Stimulated activated CD8-positive, alpha-beta memory T cell treated with anti-CD3 and anti-CD28 coated beads, Interleukin-15, amount 100 ng/mL, for 24 hours (primary cell): ENCODE measurements at places on chromosomes 6 and 20.

GRCh38 chr6:24054388-24054787 lies 71.6 kb upstream of the NRSN1 start:
- DNase-seq, result no peak

DNA sequence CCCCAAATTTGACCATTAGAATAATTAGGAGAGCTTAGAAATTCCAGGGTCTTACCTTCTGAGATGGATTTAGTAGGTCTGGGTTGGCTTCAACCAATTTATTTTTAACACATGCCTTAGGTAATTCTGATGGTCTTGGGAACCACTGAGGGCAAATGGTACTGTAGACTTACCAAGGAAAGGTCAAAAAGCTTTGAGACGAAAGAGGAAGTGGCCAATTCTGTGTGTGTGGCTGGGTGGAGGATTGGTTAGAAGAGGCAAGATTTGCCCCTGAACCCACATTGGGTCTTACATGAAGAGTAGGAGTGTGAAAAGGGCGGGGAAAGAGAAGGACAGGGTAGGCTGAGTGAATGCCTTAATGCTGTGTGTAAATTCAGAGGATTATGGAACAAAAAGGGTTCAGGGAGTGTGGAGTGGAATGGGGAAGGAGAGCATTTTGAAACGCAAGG lies 2.7 kb downstream of the ITCH start:
- DNase-seq, result no peak

DNA sequence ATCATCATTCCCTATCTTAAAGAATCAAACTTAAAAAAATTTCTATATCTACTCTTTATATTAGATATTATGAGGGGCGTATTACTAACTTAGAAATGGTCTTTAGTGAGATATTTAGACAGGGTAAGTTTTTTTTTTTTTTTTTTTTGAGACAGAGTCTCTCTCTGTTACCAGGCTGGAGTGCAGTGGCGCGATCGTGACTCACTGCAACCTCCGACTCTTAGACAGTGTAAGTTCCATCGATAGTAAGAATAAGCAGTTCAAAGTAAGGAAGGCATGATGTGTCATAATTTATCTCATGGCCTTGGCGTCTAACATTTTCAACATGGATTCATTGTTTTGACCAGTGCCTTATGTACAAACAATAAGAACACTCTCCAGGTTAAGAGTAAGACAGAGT lies 72.4 kb downstream of the MLIP start:
- DNase-seq, result no peak

GRCh38 chr6:161239001-161239400 lies 34.9 kb downstream of the AGPAT4 start:
- DNase-seq, result no peak

GRCh38 chr20:5393218-5393870 lies 76.6 kb upstream of the PROKR2 start:
- no peak for DNase-seq

- no peak for DNase-seq
Measured at GRCh38 chr6:112439010-112439409, 91.9 kb downstream of the RFPL4B start.

DNA sequence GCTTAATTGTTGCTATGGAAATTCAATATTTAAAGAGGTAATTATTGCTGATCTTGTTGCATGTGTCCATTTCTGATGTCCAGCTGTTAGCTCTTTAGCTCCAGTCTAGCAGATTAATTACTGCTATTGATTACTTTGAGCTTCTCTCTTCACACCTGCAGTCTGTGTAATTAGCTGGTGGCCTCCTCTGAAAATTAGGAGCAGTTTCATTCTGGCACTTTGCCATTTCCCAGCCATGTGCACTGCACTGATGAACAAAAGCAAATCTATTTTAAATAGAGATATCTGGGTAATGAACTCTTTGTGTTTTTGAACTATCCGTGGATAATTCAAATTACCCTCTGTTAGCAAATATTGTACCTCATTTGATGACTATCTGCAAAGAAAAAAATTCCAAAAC lies 275.9 kb downstream of the RNF144B start:
- DNase-seq, result no peak

DNA sequence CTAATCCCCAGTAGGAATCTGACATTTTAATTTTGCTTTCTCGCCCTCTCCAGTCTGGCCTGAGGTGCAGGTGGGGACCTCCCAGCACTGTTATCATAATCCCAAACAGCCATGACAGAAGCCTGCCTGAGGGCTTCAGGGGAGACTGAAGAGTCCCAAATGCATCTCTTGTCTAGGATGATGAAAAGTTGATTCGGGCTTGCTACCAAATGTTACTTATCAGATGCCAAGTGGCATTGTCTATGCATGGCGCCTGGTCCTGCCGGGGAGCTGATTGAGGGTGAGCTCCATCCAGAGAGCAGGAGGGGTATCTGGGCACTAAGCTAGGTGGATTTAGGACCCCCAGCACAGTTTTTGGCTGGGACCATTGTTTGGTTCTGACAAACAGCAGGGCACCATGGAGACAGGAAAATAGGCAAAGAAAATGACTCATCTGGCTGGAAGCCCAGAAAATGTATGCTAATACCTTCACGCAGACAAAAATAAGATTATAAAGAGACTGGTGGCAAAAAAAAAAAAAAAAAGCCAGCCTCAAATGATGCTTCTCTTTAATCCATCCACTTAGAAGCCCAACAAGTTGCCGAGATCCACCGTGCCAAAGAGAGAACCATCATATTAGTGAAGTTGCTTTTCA lies 513.7 kb upstream of the SULF2 start:
- DNase-seq, result no peak

- DNase-seq, result no peak
Measured at GRCh38 chr6:146028851-146029572, at the start of gene GRM1. TSS of gene GRM1 (plus strand) at chr6:146029062. CDS start at chr6:146029518, 456 bp downstream.

DNA sequence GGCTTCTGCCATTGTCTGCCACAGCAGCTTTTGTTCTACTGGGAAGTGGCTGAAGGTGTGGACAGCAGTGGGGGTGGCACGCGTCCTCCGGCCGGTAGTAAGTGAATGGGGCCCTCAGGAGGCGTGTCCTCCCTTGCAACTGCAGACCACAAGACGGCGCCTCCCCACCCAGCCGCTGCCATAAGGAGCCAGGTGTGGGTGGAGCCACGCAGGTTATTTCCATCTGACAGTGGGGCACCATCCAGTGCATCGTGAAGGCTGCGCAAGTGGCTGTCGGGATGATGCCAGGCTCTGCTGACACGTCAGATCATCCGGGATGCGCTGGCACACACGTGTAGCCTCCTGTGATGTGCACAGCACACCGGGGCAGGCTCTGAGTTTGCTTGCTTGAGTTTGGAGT lies 379.7 kb downstream of the CDH4 start:
- DNase-seq, result no peak

- DNase-seq, result no peak
Measured at GRCh38 chr6:144202879-144203468, 52.7 kb downstream of the STX11 start.

GRCh38 chr20:10581823-10582222 lies 92.0 kb downstream of the JAG1 start:
- DNase-seq, result no peak

DNA sequence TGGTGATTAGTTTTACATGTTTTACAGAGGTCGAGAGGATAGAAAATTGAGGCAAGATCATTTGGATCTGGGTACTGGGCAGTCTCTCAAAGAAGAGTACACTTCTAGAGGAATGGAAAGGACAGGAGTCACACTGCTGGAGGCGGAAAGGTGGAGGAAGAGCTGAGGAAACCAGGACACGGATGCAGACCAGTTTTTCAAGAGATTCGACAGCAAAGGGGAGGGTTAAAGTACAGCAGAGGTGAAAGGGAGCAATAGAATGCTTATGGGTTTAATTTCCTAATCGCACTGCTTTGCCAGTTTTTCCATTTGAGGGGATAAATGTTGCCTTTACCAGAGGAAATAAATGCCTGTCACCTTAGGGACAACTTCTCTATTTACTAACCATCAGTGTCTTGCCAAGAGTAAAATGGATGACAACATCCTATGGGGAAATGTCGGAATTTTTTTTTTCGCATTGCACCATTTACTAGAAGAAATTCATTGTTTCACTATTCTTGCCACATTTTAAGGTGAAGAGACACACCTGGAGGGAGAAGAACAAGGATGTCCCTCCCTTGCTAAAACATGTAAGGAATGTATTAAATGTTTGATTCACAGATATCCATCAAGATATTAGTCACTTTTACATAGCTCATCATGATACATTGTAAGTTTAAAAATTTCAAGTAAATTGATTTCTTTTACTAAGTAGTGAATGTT lies 226.6 kb downstream of the COL12A1 start:
- no peak for DNase-seq

DNA sequence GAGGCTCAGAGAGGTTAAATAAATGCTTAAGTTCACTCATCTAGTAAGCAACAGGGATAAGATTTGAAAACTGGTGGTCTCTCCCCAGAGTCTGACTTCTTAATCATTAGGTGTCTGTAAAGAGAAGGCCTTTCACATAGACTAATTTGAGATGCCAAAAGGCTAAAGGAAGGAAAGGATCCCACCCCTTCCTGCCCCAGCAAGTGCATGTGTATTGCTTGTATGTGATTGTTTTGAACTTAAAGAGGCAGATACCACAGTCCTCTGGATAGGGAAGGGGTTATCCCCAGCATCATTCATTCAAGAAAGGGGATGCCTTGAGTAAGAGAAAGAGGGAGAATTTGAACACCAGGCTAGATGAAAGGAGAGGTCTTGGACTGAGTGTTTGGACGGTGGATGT lies 192.0 kb downstream of the OGFRL1 start:
- DNase-seq, result no peak

- DNase-seq, result no peak
Measured at GRCh38 chr6:42720739-42721138, 1.7 kb downstream of the PRPH2 start.

GRCh38 chr6:48837744-48838143 lies 625.3 kb downstream of the MMUT start:
- DNase-seq, result no peak

DNA sequence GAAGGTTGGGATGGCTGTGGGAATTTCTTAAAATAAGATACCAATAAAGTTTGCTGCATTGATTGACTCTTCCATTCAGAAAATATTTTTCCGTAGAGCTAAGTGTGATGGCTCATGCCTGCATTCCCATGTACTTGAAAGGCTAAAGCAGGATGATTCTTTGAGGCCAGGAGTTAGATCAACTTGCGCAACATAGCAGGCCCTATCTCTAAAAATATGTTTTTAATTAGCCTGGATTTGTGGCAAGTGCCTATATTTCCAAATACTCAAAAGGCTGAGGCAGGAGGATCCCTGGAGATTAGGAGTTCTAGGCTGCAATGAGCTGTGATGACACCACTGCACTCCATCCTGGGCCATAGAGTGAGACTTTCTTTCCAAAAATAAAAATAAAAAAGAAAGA lies 431.2 kb upstream of the PTCHD4 start:
- no peak for DNase-seq

GRCh38 chr6:85637579-85637978 lies 5.1 kb downstream of the SYNCRIP start:
- no peak for DNase-seq

DNA sequence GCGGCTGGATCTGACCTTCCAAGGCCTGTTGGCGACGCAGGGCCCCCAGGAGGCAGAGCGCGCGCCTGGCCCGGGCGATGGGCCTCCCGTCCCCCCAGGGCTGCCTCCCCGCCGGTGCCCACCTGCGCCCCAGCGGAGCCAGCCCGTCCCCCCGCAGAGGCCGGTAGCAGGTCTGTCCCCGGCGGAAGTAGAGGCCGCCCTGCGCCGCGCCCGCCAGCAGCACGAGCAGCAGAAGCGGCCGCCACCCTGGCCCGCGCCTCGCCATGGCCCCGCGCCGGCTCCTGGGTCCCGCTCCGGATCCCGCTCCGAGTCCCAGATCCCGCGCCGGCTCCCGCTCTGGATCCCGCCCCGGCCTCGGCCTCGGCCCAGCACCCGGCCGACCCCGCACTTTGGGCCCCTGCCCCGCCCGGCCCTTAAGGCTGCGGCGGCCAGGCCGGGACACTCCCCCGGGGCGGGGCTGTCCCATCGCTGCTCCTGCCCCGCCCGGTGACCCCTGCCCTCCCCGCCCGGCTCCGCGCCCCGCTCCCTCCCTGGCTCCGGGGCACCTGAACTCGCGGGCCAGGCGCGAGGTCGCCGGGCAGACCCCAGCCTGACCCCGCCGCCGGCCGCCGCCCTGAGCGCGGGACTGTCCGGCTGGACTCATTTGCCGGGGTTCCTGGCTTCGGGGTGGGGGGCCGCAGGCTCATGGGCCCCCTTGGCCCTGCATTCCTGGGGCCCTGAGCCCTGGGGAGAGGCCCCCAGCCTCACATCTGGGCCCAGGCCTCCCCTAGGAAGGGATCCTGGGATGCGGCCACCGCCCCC lies at the start of gene CTSZ:
TSS of gene CTSZ (minus strand) at position 391 of the 801 bp plus-strand sequence. CDS start at position 265, 126 bp downstream.
- DNase-seq, result no peak

- no peak for DNase-seq
Measured at GRCh38 chr20:57193094-57193493, 73.3 kb downstream of the BMP7 start.

- DNase-seq, result no peak
Measured at GRCh38 chr20:23435626-23436539, 3.6 kb upstream of the CSTL1 start.

GRCh38 chr6:147382945-147383554 lies 125.4 kb upstream of the SAMD5 start:
- no peak for DNase-seq

DNA sequence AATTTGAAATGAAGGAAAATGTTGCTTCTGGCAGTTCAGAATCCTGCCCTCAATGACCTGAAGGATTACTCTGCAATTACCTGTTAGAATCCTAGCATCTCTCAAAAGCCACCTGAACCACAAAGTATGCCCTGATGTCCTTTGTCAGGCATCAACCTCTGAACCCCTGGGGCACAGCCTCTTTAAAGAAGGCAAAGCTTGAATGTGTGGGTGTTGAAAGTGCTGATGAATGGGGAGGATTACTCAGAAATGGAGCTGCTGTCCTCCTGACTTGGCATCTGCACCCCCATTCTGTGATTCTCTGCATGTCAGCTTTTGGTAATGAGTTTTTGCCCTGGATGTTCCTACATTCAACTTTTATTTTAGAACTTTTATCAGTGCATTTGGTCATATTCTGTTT lies 179.2 kb downstream of the PKHD1 start:
- no peak for DNase-seq

- DNase-seq, result no peak
Measured at GRCh38 chr20:56430461-56430860, 18.4 kb downstream of the CASS4 start.

GRCh38 chr20:34574426-34574825 lies 15.9 kb downstream of the MAP1LC3A start:
- no peak for DNase-seq

- no peak for DNase-seq
Measured at GRCh38 chr6:156839129-156839528, 62.0 kb downstream of the ARID1B start.

GRCh38 chr6:104955491-104955890 lies 1.4 kb upstream of the LIN28B start:
- DNase-seq, result no peak

- no peak for DNase-seq
Measured at GRCh38 chr6:42148058-42148457, 5.6 kb upstream of the C6orf132 start.

DNA sequence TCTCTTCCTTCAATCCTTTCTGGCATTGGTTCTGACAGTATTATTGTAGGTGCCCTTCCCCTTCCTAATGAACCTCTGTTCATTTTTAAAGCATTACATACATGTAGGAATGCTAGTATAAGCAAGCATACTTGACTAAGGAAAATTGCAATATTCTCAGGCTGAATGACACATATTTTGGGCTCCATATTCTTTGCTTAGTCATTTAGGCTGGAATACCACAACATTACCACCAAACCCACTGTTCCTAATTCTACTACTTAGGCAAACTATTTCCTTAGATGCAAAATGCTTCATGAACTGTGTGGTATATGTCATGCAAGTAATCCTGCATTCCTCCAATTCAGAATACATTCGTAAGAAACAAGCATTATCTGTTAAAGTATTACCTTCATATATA lies 113.9 kb downstream of the PRDM1 start:
- no peak for DNase-seq
